ENCODE measurements at places on chromosomes 13 and 19.

DNA sequence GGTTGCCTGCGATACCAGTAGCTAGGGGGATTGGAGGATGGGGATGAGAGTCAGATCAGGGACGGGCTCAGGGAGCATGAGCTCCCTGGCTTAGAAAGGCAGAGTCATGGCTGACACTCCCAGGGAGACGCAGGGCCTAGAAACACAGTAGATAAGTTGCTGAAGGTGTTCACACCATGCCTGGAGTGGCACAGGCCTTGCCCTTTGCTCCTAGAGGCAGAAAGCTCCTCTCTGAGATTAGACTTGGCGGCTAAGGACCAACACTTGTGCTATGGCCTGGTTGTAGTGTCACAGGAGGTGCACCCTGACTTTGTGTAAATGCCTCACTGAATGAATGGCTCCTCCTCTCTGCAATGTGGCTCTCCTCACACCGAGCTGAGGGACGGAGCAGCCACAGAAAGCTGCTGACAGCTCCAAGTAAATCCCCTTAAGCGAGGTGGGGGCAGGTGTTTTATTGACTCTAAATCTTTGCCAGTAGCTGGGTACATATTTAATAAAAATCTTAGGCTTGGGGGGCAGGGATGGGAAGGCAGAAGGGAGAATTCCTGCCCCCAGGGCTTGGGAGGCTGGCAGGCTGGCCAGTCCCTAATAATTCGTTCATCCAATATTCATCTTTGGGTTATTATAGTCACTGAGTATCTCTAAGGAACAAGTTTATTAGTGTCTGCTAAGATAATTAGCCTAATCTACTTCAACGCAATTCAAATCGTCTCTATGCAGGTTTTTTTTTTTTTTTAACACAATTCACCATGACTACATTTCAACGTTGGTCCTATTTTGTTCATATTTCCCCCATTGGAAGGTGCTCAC lies 54.9 kb downstream of the SIAH3 start:
- DNase-seq = peak; percentile 43

GRCh38 chr13:28597641-28598040 lies 61.3 kb upstream of the POMP start:
- DNase-seq = no peak

GRCh38 chr19:6911523-6911922 lies 24.1 kb downstream of the ADGRE1 start:
- no peak for DNase-seq

DNA sequence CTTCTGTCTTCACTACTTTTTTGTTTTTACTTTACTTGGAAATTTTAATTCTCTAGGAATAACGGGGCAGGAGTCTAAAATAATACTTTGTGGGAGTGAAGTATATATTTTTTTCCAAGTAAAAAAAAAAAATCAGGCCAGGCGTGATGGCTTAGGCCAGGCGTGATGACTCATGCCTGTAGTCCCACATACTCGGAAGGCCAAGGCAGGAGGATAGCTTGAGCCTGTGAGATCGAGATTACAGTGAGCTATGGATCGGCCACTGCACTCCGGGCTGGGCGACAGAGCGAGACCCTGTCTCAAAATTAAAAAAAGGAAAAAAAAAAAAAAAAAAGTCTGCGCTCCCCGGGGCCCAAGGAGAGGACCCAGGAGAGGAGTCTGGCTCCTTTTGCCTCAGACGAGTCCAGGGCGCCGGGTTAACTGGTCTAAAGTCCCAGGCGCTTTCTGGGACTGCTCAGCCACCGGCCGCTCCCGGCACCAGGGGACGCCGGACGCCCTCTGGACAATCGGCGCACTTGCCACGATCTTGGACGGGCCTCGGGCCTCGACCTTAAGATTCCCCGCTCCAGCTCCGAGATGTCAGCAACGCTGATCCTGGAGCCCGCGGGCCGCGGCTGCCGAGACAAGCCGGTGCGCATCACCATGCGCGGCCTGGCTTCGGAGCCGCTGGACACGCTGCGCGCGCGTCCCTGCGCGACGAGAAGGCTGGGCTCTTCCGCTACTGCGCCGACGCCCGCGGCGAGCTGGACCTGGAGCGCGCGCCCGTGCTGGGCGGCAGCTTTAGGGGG lies 2.7 kb upstream of the ZFP82 start:
- DNase-seq = no peak

- no peak for DNase-seq
Measured at GRCh38 chr13:85586422-85586831, 212.8 kb downstream of the SLITRK6 start.

GRCh38 chr13:47420568-47420967 lies 523.7 kb upstream of the HTR2A start:
- DNase-seq = no peak

- no peak for DNase-seq
Measured at GRCh38 chr13:94033098-94033497, 446.4 kb downstream of the DCT start.

- no peak for DNase-seq
Measured at GRCh38 chr19:609004-609346, 19.3 kb downstream of the HCN2 start.

- no peak for DNase-seq
Measured at GRCh38 chr13:24668955-24669582, 11.1 kb upstream of the ATP12A start.

DNA sequence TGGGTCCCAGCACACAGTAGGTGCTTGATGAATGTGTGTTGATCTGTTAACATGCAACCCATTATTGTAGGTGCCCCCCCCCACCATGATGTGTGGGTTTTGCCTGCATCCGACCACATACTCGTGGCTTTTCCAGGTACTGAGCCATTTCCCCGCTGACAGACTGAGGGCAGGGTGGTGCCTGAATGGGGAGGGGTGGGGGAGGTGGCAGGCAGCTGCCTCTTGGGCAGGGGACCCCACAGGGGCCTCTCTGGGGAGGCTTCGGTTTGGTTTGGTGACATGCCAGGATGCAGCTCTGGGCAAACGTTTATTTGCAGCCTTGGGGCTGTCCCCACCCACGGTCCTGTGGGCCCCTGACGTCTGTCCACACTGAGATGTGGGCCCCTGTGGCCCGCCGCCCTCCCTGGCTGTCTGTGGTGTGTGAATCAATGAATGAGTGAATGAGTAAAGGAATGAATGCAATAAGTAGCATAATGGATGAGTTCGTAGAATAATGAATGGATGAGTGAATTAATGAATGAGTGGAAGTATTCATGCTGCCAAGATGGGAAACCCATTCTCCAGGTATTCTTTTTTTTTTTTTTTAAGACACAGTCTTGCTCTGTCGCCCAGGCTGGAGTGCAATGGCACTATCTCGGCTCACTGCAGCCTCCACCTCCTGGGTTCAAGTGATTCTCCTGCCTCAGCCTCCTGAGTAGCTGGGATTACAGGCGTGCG lies 9.0 kb upstream of the JUND start:
- no peak for DNase-seq

DNA sequence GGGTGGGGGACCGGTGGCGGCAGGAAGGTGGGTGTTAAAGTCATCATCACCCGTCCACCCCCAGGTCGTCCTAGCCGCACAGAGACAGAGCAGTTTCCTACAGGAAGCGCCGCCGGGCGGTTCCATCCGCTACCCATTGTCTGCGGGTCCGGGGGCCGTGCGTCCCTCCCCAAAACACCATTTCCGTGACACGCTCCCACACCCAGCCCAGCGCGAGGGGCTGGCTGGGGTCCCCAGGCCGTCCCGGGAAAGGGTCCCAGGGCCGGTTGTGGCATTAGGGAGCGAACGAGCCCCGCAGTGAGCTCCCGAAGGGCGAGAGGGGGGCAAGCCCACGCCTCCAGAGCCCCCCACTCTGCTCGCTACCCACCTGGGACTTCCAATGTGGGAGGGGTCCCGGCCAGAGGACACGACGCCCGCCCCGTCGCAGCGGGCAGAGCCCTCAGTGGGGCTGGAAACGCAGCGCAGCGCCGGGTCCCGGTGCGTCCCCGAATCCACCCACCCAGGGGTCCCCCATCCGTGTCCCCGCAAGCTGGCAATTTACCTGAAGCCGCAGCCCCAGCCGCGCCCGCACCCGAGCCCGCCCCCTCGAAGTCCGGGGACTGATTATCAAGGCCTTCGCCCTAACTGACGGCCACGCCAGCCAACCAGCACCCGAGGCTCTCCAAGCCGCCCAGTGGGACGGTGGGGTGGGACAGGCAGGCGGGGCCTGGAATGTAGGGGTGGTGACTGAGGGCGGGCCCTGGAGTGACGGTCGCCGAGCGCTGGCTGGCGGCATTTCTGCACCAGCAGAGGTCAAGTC lies at the start of gene KANK3:
Gene KANK3, minus strand, starts transcription at position 579 of the 799 bp plus-strand sequence. CDS start 5,434 bp downstream, outside the sequence.
- DNase-seq = peak; percentile 92

- DNase-seq = no peak
Measured at GRCh38 chr13:98885600-98885999, 92.3 kb downstream of the DOCK9 start.

DNA sequence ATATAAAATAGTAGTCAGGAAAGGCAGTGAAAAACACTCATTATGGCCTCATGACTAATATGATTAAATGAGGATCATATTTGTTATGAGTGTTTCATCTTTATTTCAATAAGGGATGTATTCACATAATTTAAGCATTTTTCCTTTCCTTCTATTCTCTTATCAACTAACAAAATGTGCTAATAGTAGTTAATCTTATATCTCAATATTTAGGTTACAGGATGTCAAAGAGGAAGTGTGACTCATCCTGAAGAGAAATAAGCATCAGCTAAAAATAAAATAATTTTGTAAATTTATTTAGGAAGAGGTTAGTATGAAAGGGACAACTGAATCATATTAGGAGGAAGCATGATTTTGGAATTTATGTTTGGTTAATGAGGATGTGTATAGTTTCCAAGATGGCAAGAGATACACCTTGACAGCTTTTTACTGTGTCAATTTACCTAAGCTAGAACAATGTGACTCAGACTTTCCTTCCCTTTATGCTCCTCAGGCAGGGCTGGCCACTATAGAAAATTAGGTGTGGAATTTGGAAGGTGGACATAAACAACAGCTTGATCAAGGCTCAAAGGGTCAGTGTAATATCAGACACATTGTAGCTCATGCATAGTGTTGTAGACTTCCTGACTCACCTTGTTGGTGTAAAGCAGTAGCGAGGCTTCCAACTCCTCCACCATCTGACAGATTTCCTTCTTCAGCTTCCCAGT lies 172.7 kb downstream of the SLITRK1 start:
- no peak for DNase-seq

DNA sequence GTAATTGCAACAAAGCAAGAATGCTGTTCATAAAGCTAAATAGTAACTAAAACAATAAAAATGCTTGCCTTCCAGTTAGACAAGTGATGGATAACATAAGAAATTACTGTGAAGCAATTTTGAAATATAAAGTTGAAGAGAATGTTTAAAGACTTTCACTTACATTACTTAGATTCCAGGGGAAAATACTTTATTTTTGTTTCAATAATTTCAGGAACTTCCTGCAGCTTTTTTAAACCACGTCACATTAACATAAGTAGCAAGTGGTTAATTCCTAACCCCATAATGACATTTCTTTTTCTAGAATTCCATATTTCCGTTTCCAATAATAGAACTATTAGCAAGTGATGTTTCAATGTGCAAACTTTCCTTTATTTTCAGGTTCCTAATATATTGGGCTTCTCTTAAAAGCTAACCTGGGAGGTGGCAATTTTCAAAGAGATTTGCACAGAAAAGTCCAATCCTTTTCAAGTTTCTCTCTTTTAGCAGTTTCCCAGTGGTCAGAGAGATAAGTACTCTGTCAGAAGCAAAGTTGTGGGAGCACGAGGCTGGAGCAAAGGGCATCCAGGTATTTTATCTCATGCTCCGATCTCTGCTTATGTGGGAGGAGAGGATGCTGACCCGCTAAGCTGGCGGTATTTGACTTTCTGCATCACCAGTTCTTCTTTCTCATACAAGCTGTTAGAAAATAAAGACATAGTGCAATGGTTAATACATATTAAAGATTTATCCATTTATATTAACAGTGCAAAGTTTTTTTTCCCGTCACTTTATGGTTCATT lies 1025.3 kb downstream of the EFNB2 start:
- DNase-seq = no peak

DNA sequence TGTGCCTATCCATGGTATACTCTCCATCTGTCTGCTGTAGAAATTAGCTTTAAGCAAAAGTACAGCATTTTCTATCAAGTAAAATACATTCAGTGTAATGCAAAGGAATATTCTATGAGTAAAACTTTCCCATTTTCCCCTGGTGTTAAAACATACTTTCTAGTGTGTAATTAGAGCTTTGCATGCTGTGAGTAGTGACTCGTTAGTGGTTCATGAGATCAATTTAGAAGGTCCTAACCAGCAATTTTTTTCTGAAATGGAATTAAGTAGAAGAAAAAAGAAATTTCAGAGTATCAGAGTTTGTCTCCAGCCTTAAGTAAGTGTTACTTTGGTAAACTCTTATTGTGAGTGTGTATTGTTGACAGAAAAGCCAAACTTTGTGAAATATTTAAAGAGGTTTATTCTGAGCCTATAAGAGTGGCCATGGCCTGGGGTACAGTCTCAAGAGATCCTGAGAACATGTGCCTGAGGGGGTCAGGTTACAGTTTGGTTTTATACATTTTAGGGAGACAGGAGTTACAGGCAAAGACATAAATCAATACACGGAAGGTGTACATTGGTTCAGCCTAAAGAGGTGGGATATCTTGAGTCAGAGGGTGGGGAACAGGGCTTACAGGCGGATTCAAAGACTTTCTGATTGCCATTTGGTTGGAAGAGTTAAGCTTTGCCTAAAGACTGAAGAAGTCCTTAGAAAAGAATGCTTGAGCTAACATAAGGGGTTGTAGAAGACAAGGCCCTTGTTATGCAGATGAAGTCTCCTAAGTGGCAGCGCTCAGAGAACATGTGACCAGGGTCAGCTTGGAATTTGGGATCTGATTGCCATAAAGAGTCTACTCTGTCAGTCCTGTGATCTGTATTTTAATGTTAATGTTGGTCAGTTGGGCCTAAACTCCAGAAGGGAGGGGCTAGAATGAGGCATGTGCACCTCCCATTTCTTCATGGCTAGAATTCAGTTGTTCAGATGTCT lies 25.5 kb downstream of the FAM187B start:
- DNase-seq = no peak

- DNase-seq = peak; percentile 55
Measured at GRCh38 chr19:50639121-50640112, at the start of gene SYT3. SYT3 (minus strand) TSS chr19:50639881; CDS start chr19:50637411, 2,470 bp downstream.

GRCh38 chr13:83003185-83003584 lies 879.1 kb downstream of the SLITRK1 start:
- no peak for DNase-seq

DNA sequence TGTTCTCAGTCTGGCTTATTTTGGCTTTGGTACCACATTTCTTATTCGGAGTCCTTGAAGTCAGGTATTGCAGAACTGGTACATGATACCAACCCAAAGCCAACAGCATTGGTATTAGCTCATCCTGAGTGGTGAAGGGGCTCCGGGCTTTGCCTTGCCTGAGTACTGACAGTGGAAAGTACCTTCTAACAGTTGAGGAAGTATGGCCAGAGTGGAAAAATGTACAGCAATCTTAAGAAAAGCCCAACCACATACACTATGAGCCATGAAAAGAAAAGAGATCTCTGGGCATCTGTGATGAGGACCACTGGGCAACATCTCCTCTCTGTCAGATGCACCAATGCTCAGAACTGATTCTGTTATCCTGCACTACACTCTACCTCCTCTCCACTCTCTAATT lies 8.3 kb downstream of the LCP1 start:
- DNase-seq = no peak

- DNase-seq = no peak
Measured at GRCh38 chr19:4974880-4975469, 6.1 kb downstream of the KDM4B start.
